ENCODE measurements at places on chromosomes 7 and 10.
A peak's percentile ranks its signal among the peaks of the same experiment; 100 is the strongest.

DNA sequence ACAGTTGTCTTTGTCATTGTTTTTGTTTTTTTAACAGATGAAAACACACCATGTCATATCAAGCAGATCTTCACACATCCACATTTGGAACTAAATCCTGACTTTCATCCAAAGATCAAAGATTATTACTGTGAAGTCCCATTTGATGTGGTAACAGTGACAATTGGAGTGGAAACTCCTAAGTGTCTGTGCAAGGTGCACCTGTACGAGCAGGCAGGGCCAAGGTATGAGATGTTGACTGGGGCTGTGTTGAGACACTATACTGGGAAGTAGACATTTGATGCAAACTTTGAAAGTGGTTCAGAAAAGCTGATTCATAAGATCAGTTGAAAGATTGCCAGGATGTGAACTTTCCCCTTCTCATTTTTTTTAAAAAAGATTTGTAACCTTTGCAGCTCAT lies 152.3 kb downstream of the CPED1 start:
- no peak for DNase-seq

DNA sequence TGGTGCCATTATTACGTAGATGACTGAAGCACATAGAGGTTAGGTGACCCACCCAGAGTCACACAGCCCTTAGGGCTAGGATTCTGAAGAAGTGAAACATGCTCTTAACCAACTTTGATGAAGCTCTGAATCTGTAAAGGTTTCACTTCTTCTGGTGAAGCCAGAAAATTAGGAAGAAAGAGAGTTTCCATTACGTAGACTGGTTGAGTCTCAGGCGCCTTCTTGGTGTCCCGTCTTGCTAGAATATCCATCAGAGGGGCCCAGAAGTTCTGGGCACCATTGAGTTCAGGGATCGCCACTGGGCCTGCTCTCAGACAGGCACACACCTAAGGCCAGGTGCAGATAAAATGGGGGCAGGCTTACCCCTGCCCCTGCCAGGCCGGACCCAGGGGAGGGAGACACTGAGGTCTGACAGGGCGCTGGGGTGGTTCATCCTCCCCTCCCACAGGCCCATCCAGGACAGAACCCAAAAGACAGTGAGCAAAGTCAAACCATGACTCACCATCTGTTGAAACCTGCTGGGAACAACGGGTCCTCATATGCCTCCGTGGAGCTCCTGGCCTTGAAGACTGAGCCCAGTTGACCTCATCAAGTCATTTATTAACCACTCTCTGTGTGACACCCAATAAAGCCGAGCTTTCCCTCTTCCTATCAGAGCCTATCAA lies 33.2 kb downstream of the DRGX start:
- DNase-seq = no peak

DNA sequence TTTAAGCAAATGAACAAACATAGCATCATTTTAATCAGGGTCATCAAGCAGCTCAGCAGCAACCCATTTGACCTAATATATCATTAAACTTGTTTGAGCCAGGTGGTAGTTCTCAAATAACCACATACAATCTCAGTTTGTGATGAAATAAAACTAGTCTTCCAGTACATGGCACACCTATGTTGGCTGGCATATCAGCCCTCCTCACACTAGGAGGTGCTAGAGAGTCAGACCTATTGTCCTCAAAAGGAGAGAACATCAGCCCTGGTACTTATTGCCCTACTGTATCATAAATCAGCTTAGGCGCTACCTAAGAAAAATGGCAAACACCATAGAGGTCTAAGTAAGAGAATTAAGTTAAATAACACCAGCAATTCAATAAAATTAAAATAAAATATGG lies 81.7 kb downstream of the CABCOCO1 start:
- no peak for DNase-seq

DNA sequence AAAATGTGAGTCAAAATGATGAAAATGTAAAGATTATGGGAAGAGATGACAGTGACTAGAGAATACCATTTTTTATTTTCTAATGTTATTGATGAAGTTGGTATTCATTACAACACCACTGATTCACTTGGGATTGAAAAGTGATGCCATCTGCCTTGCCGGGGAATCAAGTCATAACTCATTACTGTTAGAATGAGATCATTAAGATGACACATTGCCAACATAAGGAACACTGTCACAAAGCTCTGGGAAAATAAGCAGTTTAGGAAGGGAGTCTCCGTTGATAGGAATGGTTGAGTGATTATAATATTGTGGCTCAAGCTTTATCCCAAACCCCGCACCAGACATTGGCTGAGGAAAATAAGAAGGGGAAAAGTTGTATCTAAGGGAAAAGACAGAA lies 121.5 kb upstream of the PLPP4 start:
- DNase-seq = no peak

- DNase-seq = no peak
Observed at GRCh38 chr10:115659616-115660015, 566.5 kb downstream of the ATRNL1 start.

DNA sequence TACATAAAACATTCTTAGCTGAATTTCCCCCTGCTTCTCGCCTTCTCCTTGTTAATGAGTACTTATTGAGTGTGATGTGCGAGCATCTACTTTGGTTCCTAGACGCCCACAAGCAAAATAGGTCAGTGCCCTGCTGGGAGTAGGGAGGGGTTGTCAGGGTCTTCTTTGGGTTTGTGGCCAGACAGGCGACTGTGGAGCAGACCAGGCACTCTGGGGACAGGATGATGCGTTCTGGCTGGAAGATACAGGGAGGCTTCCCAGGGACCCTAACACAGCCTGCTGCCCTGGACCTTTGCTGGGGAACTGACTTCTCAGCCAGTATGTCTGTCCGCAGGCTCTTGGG lies 227.2 kb downstream of the CUX1 start:
- no peak for DNase-seq

- peak; percentile 69 for DNase-seq
Observed at GRCh38 chr10:20596911-20597310, 300.2 kb downstream of the NEBL start.

GRCh38 chr7:26398427-26398755 lies 106.7 kb downstream of the SNX10 start:
- DNase-seq = peak; percentile 45

GRCh38 chr7:2812114-2812487 lies 32.0 kb downstream of the GNA12 start:
- no peak for DNase-seq

GRCh38 chr7:20019757-20020432 lies 197.3 kb downstream of the MACC1 start:
- no peak for DNase-seq

- no peak for DNase-seq
Observed at GRCh38 chr10:119355930-119356329, 148.6 kb downstream of the GRK5 start.

GRCh38 chr7:99788554-99788953 lies 4.6 kb upstream of the CYP3A4 start:
- DNase-seq = peak; percentile 34

DNA sequence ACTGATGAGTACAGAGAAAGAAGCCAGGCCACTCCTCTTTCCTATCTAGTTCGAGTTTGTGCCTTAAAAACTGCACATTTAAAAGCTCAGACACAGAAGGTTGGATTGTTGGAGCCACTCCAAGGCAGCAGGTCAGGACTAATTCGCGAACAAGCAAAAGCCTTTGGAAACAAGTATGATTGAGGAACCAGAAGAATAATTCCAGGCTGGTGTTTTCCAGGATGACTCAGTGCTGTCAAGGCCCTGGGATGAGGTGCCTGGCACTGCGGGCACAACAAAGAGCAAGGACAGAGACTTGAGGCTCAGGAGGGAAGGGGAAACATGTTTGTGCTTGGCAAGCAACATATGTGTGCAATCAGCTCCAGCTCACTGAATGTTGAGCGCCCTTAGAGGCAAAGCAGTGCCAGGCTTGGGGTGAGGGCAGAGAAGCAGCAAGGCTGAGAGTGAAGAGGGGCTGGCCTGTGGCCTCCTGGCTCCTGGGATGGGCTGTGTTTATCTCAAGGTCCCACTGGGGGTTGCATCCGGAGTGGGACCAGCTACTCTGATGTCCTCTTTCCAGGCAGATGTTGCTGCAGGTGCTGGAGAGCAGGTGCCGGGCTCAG lies 44.1 kb downstream of the VSTM4 start:
- peak; percentile 13 for DNase-seq

GRCh38 chr7:3318874-3319273 lies 17.8 kb downstream of the SDK1 start:
- DNase-seq = no peak

DNA sequence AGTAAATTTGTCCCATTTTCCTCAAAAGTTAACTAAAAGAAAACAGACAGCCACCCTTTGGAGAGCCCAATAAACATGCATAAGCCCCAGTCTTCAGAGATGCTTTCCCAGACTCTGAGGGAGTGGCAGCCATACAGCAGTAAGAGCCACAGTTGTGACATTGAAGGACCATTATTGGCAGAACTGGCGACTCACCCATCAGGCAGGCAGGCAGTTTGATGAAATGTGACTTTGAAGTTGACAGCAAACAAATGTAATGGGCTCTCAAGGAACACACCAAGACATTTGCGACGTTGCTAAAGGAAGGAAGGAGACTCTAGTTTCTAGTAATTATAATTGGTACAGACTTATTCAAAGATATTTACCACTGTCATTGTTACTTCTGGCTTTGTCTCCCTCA lies 287.5 kb upstream of the PHYHIPL start:
- no peak for DNase-seq

DNA sequence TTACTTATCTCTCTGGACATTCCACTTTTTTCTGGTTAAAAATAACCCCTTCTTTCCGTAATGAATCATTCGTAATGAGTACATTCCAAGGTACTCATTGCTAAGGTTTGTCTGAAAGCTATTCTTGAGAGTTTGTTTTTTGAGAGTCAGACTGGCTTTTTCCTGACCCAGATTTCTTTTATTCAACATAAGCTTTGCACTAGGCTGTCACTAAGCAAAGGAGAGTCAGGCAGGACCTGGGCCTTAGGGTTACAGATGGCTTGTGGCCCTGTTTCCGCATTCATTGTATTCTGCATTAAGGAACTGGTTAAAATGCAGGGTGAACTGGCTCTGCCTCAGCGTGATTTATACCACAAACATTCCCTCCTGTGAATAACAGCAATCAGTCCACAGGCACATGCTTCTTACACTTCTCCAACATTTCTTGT lies 84.1 kb downstream of the POM121L12 start:
- DNase-seq = no peak

DNA sequence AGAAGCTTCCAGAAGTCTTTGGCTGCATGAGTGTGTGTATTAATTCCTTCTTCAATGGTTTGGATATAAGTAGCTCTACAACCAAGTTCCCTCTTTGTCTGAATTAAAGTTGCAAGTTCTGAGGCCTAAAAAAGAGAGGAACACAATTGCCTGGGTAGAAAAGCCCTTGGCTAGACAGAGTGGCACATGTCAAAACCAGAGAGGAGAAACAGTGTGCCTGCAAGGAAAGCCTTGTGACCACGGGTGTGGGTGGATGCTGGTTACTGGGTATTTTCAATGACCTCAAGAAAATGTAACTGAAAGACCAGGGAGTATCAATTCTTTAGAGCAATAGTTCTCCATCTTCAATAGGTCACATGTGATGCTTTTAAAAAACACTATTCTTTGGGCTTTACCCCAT lies 148.3 kb downstream of the SVIL start:
- no peak for DNase-seq

DNA sequence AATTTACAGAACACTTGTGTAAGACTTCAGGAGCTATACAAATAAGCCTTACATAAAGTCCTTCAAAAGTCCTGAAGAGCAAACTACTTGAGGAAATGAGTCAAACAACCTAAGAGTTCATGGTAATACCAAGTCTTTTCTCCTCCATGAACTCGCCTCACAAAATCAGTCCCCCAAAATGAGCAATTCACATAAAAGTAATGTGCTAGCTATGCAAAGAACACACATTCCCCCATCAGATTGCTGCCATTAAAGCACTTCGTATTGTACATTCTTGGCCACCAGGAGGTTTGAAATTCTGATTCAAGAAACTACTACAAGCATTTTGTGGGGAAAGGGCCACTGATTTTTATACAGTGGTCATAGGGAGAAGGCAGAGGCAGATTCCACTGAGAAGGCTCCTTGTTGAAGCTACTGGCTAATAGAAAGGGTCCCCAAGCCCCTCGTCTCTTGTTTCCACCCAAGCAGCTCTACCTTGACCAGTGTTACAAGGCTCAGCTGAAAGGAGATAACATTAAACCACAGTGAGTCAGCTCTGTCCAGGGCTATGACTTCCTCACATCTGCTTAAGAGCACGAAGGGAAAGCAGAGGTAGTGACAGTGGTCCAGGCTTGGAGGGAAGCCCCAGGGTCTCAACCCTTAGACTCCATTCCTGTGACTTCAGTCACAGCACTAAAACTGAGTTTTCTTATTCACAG lies 115.2 kb upstream of the CDK1 start:
- peak; percentile 46 for DNase-seq

DNA sequence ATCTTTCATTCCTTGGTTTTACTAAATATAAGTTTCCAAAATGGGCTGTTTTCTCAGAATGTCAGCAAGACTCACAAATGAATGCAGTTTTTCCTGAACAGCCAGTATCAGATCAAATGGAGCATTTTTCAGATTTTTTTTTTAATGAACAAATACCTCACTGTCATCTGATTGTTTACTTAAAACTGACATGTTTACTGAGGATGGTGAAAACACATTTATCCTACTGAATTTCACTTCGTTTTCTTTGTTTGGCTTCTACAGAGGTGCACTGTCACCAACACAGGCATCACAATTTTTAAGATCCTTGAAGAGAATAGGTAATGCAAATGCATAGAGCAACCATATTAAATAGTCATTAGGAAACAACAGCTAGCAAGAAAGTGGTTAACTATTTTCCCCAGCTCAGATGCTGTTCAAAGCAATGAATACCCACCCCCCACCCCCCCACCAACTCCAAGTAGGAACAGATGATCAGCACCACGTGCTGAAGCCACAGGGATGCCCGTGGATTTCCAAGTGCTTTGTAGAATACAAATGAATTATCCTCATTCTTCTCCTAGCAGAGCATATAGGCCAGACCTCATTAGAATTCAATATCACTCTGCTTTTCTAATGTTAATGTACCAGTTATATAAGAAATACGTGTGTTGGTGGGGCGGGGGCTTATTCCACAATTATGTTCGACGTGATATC lies 205.9 kb downstream of the SKAP2 start:
- DNase-seq = no peak

DNA sequence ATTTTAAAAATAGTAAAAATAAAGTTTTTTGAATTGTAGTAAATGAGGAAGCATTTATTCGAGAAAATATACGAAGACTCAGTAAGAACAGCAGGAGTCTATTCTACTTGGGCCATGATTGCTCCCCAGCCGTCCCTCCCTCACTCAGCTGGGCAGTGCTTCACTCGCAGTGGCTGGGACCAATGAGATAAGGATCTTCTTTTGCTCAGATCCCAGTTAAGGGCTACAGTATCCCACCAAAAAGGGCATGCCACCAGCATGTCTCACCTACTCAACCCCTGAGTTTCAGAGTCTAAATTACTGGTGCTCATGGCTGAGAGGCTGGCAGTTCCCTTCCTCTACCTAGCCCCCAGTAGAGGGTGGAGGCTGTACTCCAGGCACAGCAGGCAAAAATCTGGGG lies 455.7 kb upstream of the PFKP start:
- DNase-seq = no peak

DNA sequence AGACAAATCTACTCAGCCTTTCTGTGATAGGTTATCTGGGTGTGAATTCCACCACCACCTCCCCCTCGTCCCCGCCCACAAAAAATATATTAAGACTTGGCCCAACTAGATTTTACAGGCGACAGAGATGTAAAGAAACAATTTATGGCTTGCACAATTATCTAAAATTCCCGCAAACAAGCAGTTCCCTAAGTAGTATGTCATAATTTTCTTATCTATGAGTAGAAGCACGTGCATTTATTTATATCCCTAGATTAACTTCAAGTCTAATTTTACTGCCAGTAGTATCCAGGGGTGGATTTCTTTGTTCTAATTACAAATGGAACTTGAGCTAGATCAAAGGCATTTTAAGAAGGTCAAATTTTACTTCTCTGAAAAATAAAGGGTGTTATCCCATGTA lies 1.7 kb downstream of the TSPAN12 start:
- DNase-seq = no peak

GRCh38 chr7:15906436-15906835 lies 220.0 kb upstream of the MEOX2 start:
- no peak for DNase-seq

Data from fibroblast of skin of abdomen (primary cell).